AG09319 (cell line): ENCODE measurements at places on chromosomes 2 and 18.

DNA sequence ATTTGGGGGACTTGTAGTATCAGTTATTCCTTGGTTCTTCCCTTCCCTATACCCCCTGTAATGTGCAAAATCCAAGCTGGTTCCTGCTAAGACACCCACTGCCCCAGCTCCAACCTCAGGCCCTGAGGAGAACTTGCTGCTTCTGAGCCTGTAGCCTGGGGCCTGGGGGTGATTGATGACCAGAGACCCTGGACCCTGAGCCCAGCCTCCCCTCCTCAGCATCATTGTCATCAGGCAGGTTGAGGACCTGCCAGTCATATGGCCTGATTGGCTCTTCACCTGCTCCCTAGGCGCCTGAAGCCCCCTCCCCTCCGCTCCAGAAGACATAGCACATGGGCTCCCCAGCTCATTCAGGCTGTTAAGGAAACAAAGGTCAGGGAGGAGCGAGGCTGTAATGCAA lies 73.8 kb upstream of the YWHAQ start:
- DNase-seq = no peak

DNA sequence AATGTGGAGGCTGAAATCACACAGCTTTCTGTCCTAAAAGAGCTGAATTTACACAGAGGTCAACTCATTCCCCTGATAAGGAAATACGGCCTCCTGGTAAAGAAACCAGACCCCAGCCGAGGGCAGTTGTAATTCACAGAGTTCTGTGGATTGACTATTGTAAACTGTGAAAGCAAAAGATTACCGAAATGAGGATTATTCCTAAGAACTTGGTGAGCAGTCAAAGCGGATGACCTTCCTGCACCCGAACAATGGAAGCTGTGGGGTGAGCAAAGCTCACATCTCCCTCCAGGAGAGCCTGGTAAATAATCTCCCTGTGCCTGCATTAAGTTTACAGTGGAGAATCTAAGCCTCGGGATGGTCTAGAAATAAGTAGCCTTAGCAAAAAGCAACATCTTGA lies 138.2 kb upstream of the PXDN start:
- no peak for DNase-seq

- no peak for DNase-seq
These were observed 136.5 kb downstream of the RNF144A start for GRCh38 chr2:7053650-7054265.

DNA sequence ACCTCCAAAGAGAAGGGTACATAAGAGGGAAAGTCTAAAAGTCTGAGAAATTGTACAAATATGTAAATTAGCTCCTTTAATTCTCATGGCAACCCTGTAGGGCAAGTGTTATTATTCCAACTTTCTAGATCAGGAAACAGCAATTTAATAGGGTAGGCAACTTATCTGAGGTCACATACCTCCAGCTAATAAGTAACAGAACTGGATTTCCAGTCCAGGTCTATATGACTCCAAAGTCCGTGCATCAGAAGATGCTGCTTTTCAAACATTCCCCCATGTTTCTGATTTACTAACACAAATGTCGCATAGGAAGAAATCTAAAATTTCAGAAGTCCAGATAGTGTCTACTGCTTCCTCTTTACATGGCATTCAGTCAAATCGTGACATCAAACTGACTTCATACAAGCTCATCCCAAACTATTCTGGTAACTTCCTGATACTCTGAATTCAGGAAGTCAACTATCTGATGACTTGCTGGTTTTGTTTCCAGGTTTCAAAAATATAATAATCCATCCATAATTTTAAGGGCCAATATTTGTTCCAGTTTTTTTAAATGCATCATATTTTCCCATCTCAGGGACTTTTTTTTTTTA lies 419.3 kb upstream of the ACVR2A start:
- no peak for DNase-seq

DNA sequence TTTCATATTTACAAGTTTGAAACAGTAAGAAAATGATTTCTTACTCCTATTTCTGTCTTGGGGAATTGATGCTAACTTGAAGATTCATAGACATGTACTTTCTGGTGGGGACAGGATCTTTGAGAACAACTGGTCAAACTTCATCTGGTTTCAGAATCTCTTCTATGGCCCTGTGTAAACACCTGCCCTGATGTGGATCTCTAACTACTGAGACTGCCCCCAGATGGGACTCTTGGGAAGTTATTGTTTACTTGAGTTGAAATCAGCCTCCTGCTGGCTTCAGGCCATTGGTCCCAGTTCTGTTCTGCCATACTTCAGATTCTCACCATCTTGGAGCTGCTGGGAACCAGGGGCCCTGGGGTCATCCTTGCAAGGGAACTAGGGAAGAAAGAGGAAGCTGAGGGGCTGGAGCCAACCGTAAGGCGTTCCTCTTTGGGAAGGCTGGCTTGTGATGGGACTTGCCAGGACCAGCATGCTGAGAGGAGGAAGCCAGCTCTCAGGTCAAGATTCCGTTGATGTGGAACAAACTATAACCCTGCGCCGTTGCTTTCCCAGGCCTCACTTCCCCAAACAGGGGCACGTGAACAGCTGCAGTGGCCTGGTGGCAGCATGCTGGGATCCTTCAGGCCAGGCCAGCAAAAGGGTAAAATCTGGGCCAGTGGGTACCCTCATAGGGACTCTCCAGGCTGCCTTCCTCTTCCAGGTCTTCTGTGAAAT lies 135.5 kb upstream of the CXCR4 start:
- DNase-seq = no peak

GRCh38 chr2:78644854-78645253 lies 380.6 kb upstream of the REG3G start:
- DNase-seq = no peak

DNA sequence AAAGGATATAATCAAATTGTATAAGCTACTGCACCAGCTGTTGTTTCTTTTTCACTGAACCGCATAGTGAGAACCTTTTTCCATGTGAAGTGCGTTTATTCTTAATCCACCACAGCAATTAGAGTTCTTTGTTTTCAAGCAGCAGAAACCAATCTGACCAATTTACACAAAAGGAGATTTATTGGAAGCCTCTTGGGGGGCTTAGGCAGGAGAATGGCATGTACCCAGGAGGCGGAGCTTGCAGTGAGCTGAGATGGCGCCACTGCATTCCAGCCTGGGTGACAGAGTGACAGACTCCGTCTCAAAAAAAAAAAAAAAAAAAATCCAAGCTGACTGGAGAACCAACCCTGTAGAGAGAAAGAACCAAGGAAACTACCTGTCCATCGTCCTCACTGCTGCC lies 10.0 kb downstream of the ADNP2 start:
- no peak for DNase-seq

DNA sequence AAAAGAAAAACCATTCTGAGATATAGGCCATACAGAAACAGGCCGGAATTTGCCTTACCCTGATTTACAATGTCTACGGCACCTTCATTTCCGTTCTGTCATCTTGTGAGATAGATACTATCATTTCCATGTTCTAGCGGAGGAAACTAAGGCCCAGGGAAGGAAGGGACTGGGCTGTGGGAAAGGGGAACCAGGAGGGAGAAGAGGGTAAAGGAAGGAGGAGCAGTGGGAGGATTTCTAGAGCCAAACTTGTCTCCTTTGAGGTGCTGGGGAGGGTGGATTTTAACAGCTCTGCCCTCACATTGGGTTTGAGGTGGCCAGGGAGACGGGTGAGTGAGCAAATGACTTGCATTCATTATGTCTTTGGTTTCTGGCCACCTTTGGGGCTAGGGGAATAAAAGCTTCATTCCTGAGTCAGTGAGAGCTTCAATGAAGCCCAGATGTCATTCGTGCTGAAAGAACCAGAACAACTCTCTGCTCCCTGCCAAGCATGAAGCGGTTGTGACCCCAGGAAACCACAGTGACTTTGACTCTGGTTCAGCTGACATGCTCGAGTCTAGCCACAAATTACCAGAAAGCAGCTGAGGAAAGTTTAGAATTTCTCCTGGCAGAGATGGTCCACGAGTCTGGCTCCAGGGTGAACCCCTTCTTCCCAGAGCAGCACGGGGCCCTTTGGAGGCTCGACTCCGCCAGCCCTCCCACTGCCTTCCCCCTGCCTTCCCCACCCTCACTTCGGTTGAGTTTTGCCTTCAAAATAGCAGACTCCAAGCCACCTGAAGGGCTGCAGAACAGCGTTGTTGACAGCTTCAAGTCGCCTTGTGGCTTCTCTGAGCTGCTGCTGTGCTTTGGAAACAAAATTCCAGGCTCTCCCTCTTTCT lies 3.8 kb downstream of the ACTG2 start:
- peak; percentile 70 for DNase-seq

GRCh38 chr2:174902506-174903263 lies 102.5 kb downstream of the CHN1 start:
- DNase-seq = no peak

DNA sequence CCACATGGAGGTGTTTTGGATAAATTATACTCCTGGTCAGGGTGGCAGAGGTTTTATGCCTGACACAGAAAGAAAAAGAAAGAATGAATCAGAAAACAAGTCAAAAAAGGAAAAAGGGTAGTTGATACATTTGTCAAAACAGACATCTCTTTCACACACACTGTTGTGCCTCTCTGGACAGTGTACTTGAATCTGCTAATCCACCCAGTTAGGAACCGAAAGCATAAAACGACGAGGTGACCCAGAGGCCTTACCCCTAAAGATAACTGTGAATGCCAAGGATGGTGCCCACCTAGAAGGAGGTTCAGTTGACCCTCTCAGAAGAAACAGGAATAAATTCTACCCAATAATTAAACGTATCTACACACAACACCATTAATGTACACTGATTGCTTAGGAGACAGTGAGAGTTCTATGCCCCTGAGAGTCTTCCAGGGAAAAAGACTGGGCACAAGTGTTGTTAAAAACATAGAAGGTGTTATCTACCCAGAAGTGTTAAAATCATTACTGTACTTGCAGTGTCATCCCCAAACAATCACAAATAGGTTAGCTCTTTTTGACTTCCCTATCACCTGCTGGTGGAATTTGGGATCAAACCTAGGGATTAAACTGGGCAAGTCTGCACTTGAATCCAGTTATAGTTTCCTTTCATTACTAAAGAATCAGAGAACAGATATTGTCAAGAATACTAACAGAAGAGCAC lies 123.2 kb upstream of the DNAJC10 start:
- DNase-seq = no peak

DNA sequence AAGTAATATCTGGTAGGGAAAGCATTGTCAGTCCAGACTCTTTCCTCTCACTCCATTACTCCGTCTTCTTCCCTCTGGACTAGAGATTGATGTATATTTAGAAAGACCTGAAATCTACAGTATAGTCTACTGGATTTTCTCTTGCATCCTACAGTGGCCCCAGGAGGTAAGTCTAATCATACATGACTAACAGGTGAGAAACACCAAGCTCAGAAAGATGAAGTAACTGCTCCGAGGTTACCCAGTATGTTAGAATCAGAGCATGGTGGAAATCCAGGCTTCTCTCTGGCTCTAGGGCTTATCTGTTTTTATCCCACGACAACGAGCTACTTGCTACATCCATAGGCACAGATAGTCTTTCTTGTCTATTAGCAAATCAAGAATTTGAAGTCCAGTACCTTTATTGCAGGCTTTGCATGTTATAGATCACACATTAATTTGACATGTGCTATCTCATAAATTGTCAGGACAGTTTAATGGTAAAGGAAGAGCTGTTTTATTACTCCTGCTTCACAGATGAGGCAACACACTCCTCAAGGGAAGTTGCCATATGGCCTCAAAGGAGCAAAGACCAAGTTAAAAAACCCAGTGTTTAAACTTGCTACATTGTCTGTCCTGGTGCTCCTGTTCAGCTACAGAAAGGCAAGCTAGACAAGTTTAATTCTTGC lies 484.3 kb downstream of the THSD7B start:
- DNase-seq = no peak

DNA sequence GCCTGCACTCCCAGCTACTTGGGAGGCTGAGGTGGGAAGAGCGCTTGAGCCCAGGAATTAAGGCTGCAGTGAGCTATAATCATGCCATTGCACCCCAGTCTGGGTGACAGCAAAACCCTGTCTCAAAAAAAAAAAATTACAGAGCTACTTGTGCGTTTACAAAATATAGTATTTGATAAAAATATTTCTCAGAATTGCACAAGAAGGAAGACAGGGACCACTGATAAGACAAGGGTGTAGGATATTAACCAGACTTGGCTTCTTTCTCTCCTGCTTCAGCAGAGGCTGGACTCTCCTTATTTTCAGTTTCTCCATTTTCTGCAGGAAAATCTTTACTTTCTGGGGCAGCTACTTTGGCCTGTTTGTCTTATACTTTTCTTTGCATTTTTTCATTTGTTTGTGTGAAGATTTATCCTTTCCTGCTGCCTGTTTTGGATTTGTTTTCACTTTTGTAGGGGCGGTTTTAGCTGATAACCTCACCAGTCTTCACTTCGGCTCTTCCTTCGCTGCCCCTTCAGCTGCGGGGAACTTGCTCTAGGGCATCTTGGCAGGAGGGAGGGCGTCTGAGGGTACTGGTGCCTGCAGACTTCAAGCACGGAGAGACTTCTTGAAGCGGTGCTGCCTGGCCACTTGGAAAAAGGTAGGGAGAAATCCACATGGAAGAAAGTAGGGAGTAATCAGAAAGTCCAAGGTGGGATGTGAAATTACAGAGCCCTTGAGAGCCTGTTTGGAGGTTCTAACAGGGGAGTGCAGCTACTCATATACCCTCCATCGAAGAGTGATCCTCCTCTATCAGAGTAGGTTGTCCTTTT lies 14.9 kb upstream of the ZDBF2 start:
- no peak for DNase-seq

- no peak for DNase-seq
These were observed 232.4 kb downstream of the MEIS1 start for GRCh38 chr2:66667301-66667700.

DNA sequence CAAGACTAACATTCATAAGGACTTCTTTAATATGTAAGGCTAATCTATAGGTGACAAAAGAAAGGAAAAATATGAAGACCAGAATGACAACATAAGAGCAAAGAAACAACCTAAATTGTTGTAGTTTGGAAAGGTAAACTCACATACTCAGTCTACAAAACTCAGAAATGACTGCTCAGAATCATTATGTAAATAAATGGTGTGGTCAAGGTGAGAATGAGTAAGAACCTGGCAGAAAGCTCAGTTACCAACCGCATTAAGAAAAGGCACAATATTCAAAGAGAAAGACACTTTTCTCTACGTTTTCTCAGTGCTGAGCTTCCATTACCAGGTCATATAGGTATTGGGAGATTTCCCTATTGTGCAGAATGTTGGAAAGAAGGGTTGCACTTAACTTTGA lies 15.8 kb downstream of the ATF2 start:
- no peak for DNase-seq

GRCh38 chr2:77552956-77553355 lies 30.8 kb upstream of the LRRTM4 start:
- DNase-seq = no peak
